ENCODE measurements at places on chromosomes 2 and 18. TPM values are rescaled to one million over a fixed set of nuclear protein-coding genes. Genes with fewer than 3 reads are reported as not detected.
A peak's percentile ranks its signal among the peaks of the same experiment; 100 is the strongest.

DNA sequence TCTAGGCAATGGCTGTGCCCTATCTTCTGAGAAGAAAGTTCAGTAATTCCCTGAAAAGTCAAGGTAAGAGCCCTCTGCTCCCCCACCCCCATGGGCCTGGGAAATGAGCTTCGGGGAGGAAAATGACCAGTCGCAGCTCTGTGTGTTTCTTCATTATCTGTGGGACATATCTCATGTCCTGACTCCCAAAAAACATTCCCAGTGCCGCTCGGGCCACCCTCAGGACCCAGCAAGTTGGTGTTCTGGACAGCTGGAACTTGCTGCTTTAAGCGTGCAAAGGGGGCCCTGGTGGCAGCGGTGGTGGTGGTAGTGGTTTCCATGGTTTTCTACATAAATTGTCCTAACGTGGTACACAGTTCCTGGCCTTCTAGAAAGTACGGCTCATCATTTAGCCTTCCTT, 17.2 kb upstream of the PRLH start:
- no peak overlapping the region for H3K27ac ChIP-seq
- H3K36me3 ChIP-seq: no peaks in the 10 kb centered on the region
- H3K4me1 ChIP-seq: peaks cover 4% of the 10 kb centered on the region
- no peak overlapping the region for H3K4me3 ChIP-seq

GRCh38 chr2:240564561-240565332, 3.5 kb upstream of the RNPEPL1 start:
- H3K36me3 ChIP-seq: peaks cover 2% of the 10 kb centered on the region
- no peak overlapping the region for H3K4me3 ChIP-seq
- peaks cover 29% of the 10 kb centered on the region for H3K4me1 ChIP-seq
- DNase-seq: no peak
- H3K27me3 ChIP-seq: no peaks in the 10 kb centered on the region

- H3K36me3 ChIP-seq: no peaks in the 10 kb centered on the region
- no peak overlapping the region for H3K4me3 ChIP-seq
- H3K27ac ChIP-seq: peak overlapping the region; percentile 82
- DNase-seq: no peak
- H3K27me3 ChIP-seq: no peaks in the 10 kb centered on the region
These were observed 53.0 kb upstream of the LGALSL start for GRCh38 chr2:64400733-64401528.

GRCh38 chr18:79779700-79780190, 18.0 kb upstream of the KCNG2 start:
- H3K27me3 ChIP-seq: peaks cover 65% of the 10 kb centered on the region
- H3K4me1 ChIP-seq: no peaks in the 10 kb centered on the region
- H3K36me3 ChIP-seq: no peaks in the 10 kb centered on the region
- H3K27ac ChIP-seq: no peak overlapping the region
- DNase-seq: no peak
- no peak overlapping the region for H3K4me3 ChIP-seq

- peaks cover 67% of the 10 kb centered on the region for H3K27me3 ChIP-seq
- H3K4me1 ChIP-seq: peaks cover 14% of the 10 kb centered on the region
These were observed 758 bp downstream of the LYPD1 start for GRCh38 chr2:132668987-132669907.

DNA sequence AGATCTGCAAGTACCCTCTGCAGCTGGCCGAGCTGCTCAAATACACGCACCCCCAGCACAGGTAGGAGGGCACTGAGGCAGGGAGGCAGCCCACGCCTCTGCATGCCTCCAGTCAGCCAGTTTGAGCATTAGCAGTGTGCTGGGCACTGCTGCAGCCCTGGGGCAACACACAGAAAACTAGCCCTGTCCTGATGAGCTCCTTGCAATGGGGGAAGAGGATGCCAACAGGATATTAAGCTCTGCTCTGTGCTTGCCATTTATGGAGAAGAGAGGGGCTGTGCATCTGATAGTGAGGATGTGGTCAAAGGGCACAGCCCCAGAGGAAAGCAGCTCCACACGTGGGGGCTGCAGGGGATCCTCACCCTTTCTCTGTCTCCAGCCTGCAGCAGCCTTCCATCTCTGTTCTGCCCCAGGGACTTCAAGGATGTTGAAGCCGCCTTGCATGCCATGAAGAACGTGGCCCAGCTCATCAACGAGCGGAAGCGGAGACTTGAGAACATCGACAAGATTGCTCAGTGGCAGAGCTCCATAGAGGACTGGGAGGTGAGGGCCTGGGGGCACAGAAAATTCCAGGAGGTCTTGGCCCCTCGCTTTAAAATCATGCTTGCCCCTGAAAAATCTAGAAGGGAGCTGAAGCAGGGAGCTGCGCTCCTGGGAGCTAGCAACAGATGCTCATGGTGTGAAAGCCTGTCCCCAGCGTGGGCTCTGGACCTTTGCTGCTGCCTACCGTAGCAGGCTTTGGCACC, 51.7 kb downstream of the FAM168B start:
- no peak overlapping the region for H3K4me3 ChIP-seq
- peaks cover 13% of the 10 kb centered on the region for H3K27me3 ChIP-seq
- DNase-seq: no peak
- H3K4me1 ChIP-seq: peaks cover 6% of the 10 kb centered on the region

DNA sequence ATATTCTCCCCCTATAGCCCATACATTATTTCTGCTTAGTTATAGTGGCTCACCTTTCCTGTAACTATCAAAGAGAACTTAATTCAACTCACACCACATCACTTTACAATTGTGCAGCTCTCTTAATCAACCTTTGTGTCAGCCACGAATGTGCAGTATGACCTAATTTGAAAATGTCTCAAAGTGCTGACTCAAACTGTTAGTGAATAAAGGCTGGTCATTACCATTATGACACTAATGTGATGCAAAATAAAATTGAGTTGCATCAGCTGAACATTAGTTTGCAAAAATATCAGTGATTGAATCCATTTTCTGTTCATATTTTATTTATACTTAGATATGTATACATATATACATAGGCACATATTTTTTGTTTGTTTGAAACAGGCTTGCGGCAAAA, 251.8 kb downstream of the MEIS1 start:
- H3K27me3 ChIP-seq: no peaks in the 10 kb centered on the region
- peaks cover 27% of the 10 kb centered on the region for H3K4me1 ChIP-seq
- H3K27ac ChIP-seq: no peak overlapping the region
- H3K36me3 ChIP-seq: no peaks in the 10 kb centered on the region
- H3K4me3 ChIP-seq: no peak overlapping the region

DNA sequence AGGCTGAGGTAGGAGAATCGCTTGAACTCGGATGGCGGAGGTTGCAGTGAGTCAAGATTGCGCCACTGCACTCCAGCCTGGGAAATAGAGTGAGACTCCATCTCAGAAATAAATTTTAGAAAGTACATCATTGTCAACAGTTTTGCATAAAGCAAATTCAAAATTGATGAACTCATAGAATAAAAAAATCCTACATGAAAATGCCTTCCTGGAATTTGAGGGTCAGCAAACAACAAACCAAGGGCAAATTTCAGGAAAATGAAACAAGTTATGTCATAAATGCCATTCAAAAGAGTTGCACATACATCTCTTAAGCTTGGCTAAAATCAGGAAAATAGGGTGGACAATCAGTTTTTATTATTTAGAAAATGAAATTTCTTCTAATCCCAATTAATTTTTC, 45.1 kb downstream of the COL5A2 start:
- no peak overlapping the region for H3K4me3 ChIP-seq
- H3K27ac ChIP-seq: no peak overlapping the region
- no peak for DNase-seq
- H3K36me3 ChIP-seq: no peaks in the 10 kb centered on the region
- H3K4me1 ChIP-seq: no peaks in the 10 kb centered on the region

GRCh38 chr18:48358868-48359267, 50.3 kb downstream of the ZBTB7C start:
- no peaks in the 10 kb centered on the region for H3K36me3 ChIP-seq
- DNase-seq: no peak
- no peak overlapping the region for H3K27ac ChIP-seq
- H3K4me1 ChIP-seq: peaks cover 14% of the 10 kb centered on the region

DNA sequence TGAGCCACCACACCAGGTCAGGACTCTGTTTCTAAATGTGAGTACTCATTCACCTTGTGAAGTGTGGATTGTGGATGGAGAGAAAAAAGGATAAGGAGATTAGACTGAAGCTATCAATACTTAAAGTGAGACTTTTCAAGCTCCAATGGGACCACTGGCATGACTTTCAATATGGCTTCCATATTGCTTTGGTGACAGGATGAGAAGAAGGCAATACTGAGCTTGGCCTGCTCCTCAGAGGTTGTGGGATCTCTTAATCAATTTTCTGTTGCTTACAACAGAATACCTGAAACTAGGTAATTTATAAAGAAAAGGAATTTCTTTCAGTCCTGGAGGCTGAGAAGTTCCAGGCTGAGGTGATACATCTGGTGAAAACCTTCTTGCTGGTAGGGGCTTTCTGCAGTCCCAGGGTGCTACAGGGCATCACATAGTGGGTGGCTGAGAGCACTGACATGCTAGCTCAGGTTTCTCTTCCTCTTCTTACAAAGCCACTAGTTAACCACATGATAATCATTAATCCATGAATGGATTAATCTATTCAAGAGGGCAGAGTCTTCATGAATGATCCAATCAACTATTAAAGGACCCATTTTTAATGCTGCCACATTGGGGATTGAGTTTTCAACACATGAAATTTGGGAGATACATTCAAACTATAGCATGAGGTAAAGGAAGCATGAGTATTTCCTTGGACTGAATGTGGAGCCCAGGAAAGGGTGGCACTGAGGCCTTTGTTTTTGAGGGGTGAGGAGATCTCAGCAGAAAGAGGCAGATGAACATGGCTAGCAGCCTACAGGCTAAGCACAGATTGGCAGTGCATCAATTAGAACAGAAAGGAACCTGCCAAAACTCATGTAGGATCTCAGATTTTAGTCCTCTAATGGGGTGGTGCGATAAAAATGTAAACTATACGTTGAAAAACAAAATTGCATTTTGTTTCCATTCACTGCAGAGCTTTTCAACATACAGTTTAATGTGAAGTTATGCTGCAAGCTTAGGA, 274.5 kb downstream of the PIK3C3 start:
- no peak overlapping the region for H3K27ac ChIP-seq
- H3K4me3 ChIP-seq: no peak overlapping the region
- no peaks in the 10 kb centered on the region for H3K36me3 ChIP-seq
- H3K27me3 ChIP-seq: no peaks in the 10 kb centered on the region
- no peak for DNase-seq

DNA sequence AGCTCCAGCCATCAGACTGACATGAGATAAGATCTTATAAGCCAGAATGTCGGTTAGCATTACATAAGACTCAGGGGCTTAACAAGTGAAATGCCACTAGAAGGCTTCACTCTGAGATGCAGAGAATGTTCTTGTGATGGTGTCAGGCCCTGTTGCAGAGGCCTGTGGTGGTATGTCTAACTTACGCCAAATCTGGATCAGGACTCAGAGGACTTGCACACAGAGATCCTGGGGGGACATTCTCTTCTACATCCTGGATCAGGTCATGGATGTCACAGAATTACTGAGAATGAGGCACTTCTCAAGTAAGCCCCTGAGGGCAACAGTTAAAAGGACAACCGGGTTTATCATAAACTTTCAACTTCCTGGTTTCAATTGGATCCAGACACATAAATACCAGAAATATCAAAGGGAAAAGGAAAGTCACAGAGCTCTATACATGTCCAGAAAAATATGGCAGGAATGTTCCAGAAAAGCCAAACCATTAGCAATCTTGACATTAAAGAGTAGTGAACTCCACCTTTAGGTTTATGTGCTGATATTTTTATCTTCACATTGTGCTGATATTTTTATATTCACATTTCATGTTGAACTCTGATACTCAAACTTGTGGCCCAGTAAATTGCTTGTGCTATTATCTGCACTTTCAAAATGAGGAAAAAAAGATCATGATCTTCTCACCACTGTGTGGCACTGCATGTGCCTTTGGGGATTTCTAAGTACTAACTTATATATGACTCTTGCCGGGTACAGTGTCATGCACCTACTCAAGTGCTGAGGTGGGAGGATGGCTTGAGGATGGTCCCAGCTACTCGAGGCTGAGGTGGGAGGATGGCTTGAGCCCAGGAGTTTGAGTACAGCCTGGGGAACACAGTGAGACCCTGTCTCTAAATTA, 137.5 kb upstream of the RNF152 start:
- no peak for DNase-seq
- no peaks in the 10 kb centered on the region for H3K36me3 ChIP-seq
- H3K4me3 ChIP-seq: no peak overlapping the region

GRCh38 chr2:16438613-16439321, 226.9 kb downstream of the CYRIA start:
- H3K4me1 ChIP-seq: peaks cover 14% of the 10 kb centered on the region
- DNase-seq: no peak
- no peak overlapping the region for H3K4me3 ChIP-seq
- no peaks in the 10 kb centered on the region for H3K36me3 ChIP-seq

DNA sequence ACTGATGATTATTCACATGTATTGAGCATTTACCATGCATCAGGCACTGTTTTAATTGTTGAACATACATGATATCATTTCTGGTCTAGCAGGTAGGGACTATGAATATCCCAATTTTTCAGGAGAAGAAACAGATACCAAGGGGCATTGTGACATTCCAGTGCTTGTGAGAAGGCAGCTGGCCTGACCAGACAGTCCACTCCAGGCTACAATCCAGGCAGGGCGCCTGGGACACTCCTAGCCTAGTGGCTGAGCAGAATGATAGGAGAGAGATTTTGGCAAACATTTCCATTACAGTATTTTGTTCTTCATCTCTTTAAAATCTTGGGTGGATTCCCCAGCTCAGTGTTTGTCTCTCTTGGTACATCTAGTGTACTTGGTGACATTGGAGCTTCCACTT, 24.9 kb downstream of the ZNF892 start:
- no peak overlapping the region for H3K4me3 ChIP-seq
- H3K4me1 ChIP-seq: no peaks in the 10 kb centered on the region
- H3K27ac ChIP-seq: no peak overlapping the region
- no peak for DNase-seq

DNA sequence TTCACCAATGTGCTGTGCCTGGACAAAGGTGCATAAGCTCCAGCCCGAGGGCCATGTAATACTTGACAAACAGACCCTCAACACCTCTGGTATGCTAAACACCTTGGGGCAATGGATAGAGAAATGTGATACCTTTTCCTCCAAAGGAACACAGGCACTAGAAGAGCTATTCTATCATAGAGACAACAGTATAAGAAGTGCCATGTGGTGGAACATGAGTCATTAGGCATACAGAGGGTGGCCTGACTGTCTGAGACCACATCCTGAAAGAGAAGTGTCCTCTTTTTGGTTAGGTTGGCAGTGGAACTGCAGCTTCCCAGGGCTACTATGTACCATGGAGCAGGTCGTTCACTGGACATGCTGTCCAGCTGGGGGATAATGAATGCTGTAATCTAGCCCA, 153.9 kb downstream of the INSIG2 start:
- no peak overlapping the region for H3K27ac ChIP-seq
- H3K4me1 ChIP-seq: no peaks in the 10 kb centered on the region
- DNase-seq: no peak
- peaks cover 20% of the 10 kb centered on the region for H3K27me3 ChIP-seq

Gene MARCO
- not detected for total RNA-seq

Gene PAX3
- total RNA-seq: not detected

Gene CHN1
- total RNA-seq: 50.3 TPM

Gene CAVIN2
- 0.11 TPM for total RNA-seq

Gene BOLL
- total RNA-seq: 0.22 TPM

All from progenitor cell of endocrine pancreas (in vitro differentiated cells).